ENCODE measurements at places on chromosomes 12 and 14.

DNA sequence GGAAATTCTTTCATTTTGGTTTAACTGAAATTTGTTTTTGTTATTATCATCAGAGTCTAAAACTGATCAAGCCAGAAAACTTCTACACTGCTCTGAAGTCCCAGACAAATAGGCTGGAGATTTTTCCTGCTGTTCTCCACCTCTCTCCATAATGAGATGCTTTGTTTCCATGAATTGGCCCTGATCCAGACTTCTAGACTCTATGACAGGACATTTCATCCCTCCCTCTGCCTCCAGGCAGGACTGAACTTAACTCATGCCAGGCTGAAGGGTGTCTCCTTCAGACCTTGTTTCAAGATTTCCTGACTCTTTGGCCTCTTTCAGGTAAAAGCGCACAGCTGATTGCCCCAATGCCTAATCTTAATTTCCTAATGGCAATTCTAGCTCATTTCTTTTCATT lies 69.1 kb upstream of the HOXC13 start:
- no peak for DNase-seq

DNA sequence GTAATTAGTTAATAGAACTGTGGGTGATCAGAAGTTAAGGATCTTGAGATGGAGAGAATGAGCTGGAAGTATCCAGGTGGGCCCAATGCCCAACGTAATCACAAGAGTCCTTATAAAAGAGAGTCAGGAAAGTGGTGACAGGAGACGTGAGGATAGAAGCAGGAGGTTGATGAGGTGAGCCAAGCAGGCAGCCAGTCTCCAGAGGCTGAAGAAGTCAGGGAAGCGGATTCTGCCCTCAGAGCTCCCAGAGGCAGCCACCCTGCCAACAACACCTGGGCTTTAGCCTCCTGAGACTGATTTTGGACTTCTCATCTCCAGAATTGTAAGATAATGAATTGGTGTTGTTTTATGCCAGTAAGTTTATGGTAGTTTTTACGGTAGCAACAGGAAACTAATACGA lies 10.1 kb upstream of the SAV1 start:
- DNase-seq: no peak

- no peak for DNase-seq
Observed at GRCh38 chr12:124774054-124774461, 89.6 kb downstream of the SCARB1 start.

DNA sequence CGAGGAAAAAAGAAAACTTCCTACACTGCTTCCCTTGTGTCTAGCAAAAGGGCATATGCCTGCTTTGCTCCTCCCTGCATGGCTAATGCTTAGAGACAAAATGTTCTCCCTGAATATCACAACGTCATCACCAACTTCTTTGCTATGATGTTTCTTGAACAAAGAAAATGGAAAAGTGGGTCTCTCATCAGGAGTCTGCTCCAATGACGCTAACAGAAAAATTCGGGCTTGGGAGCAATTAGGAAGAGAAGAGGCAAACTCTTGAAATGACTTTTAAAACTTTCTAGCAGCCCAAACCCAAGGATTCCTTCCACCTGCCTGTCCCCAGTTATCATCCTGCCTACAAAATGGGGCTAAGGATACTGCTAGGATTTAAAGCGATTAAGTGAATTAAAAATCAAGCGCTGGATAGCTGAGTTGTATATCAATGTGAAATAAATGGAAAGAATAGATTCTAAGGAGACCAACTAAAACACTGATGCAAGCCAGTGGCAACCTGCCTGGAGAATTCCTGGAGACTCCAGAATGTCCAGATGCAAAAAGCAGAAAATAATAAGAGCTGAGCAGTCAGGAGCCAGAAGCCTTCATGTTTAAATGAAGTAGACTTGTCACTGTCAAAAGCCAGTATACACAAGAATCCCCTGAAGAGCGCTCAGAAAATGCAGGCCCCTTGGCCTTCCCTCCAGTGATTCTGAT lies 183.8 kb downstream of the DPF3 start:
- DNase-seq: no peak

DNA sequence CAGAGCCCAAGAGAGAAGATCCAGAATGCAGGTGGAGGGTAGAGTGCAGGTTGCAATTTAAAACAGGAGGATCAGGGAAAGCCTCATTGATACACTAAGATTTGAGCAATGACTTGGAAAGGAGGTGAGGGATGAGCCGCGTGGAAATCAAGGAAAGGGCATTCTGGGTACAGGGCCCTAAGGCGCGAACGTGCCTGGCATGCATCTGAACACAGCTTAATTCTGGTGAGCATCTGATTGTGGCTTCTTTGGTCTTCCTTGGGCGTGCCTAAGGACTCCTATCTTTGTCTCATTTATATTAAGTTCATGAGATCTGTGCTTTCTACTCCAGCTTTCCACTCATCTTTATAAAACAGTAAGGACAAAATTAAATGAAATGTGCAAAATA lies 79.3 kb downstream of the NTF3 start:
- DNase-seq: no peak

DNA sequence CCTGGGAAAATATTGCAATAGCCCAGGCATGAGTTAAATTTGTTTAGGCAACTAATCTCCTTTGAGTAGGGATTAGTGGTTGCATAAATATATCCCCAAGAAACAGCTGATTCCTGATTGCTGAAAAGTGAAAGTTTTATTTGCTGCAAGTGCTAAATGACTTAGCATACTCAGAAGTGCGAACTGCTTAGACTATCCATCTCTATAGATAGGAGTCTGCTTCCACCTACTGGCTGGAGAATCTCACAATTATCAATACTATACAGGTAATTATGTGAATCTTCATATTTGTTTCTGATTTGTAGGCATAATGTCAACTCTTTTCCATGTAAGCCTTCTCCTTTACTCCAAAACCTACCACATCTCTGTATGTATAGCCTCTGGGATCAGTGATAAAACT lies 12.0 kb upstream of the SLCO1B3 start:
- DNase-seq: peak; percentile 45

DNA sequence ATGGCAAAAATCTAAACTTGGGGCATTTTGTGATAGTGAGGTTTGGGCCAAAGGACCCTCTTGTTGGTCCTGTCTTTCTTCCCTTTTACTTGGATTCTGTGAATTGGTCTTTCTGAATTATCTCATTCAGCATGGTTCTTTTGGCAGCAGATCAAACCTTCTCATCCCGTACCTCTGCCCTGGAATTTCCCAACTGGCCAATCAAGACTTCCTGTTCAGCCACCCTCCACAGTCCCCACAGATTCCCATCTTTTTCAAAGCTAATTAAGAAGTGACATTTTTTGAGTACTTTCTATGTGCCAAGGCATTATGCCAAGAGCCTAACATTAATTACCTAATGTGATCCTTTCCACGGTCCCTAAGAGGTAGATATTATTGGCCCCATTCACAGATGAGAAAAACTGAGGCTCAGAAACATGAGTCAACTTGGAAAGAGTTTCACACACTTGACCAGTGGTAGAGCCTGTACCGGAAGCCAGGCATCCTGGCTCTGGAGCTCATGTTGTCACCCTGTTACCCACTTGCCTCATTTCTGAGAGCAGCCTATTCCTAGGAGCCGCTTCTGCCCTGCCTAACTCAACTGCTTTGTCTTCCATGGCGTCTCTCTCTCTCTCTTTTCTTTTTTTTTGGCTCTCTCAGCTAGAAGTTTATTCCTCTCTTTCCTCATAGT lies 135.9 kb downstream of the C12orf75 start:
- DNase-seq: no peak

GRCh38 chr12:59626382-59626781 lies 30.6 kb downstream of the SLC16A7 start:
- DNase-seq: no peak

- peak; percentile 76 for DNase-seq
Observed at GRCh38 chr14:23538785-23539184, 12.8 kb downstream of the ZFHX2 start.

GRCh38 chr12:120266180-120266870 lies 795 bp upstream of the PXN start:
- no peak for DNase-seq

DNA sequence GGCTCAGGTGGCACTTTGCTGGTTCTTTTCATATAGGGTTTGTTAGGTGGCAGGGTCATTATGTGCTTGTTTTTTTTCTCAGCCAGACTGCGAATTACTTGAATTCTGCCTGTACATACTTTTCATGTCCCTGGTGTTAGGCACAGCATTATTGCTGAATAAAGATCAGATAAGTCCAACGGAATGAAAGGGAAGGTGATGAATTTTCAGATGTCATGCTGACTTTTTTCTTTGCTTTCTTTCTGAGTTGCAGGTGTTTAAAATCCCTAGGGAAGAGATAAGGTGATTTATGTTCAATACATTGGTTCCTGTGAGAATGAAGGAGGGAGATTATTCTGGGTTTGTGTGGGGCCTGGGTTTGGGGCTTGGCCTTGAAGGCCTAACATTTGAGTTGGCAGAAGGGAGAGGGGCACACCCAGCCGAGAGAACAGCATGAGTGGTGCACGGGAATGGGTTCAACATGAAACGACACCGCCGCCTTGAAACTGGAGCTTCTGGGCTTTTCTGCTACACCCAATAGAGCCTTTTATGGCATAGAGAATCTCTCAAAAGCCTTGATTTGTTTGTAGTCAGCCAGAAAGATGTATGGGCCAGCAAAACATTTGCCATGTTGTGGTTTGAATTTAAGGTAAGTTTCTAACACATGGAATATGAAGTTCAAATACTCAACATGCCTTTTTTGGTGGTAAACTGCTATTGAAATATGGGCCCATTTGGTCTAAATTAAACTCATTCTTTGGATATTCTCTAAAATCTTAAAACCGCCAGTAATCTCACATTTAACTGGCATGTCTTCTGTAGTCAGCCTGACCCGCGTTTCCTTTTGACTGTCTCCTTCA lies 477.0 kb downstream of the PCNX1 start:
- DNase-seq: no peak

DNA sequence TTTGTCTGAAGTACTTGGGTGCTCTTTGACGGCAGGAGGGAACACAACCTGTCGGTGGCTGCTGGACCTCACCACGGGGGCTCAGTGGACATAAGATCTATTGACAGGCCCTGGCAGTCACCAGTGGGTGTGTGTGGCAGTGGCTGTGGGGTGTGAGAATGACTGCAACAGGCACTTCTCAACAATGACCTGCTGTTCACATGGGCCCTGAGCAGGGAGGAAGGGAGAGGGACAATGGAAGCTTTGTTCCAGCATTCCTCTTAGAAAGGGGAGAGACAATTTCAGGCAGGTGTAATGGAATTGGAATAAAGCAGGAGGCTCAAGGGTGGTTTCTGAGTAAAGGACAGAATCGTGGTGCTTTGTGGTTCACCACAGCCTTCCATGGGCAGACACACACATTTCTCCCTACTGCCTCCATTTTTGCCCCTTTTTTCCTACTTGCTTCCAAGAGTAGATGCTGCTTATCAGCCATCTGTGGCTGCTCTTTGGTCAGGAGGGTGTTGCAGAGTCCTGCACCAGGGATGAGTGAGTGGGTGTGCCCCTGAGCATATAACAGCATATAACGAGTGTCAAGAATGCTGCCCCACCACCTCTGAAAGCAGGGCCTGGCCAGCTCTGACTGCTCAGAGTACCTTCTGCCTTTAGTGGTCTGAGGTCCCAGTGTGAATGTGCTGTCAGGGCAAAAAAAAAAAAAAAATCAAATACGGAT lies 267.7 kb downstream of the RASSF9 start:
- DNase-seq: no peak

DNA sequence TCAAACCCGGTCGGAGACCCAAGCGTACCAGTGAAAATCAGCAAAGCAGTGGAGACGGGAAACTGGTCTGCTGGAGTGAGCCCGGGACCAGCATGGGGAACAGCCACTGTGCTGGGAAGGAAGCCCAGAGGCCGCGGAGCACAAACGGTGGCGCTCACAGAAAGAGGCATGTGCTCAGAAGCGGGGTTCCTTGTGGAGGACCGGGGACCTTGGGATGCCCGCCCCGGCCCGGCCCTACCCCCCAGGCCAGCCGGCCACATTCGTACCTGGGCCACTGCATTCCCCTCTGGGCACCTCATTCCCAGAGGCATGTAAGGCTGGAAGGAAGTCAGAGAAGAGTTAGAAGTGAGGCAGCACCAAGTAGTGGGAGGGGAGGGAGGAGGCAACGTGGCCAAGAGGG lies 79.3 kb downstream of the RFLNA start:
- no peak for DNase-seq

DNA sequence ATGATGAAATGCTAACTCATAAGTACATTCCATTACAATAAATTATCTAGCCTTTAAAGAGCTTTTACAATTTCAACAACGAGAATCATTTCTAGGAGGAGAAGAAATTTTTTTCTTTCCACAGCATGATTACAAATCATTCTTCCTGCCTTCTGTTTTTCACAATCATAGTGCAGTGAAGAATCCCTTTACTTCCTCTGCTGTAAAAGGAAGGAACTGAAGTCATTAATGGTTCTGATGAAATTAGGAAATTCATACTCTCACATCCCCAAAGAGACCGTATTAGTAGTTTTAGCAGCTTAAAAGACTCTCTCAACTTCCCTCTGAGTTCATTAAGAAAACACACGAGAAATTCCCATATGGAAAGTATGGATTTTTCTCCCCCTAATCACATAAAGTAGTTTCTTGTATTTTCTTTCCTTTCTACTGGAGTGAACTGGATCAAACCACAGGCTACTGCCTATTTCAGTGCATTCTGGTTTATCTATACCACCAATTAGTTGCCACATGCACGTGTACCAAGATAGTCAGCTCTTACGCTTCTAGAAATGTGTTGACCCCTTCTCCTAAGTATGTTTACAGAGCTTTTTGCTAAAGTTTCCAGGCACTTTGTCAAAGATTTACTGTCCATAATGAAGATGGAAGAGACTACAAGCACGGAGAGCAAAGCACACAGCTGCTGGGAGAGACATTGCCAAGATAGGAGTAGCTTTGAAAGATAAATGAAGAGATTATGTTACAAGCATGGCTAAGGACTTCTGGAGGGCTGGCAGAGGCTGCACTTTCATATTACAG lies 58.9 kb upstream of the KITLG start:
- DNase-seq: no peak

GRCh38 chr12:105477873-105478272 lies 147.4 kb downstream of the C12orf75 start:
- DNase-seq: no peak

DNA sequence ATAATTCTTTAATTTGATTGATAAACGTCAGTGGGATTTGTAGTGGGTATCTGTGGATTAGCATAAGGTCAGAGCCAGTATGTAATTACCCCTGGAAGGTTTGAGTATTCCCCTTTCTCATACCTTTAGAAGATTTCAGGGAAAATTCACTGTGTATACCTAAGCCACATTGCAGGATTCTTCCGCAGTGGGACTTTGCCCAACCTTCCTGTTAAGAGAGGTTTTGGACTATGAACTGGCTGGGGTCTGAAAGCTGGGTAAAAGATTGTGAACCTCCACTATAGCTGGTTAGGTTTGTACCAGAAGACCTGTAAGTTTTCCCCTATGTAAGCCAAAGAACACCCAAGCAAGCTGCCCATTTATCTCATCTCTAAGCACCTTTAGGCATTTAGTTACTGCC lies 150.2 kb downstream of the TTC6 start:
- no peak for DNase-seq

- no peak for DNase-seq
Observed at GRCh38 chr12:40028296-40028695, 77.6 kb downstream of the SLC2A13 start.

- peak; percentile 54 for DNase-seq
Observed at GRCh38 chr14:102778338-102779083, 1.3 kb downstream of the TRAF3 start.

GRCh38 chr14:22932146-22932545 lies 3.0 kb upstream of the PRMT5 start:
- DNase-seq: no peak

Measured in cerebellar cortex (tissue), 1 donor.